ENCODE measurements at places on chromosomes 11 and 22. TPM values are rescaled to one million over a fixed set of nuclear protein-coding genes. Genes with fewer than 3 reads are reported as not detected.
A peak's percentile ranks its signal among the peaks of the same experiment; 100 is the strongest.

The LMNTD2 gene
- polyA plus RNA-seq: 0.96 TPM

- no peak for DNase-seq
Measured at GRCh38 chr11:47413908-47414684, 5.7 kb downstream of the SLC39A13 start.

DNA sequence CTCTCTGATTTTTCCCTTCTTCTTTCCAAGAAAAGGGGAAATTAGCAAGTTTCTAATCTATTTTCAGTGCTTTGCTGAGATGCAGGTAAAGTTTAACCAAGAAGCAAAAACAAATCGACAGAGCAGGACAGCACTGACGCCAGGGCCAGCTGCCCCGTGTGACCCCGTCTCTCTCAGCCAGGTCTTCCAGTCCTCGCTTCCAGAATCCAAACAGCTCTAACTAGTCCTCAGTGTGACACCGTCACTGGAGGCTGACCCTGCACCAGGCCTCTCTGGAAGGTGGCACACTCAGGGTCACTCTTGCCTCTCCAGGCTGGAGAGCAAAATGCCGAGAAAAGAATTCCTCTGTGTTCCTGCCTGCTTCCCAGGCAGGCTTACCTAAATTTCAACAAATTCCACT is 44.8 kb downstream of the SHANK2 start:
- no peak for DNase-seq

DNA sequence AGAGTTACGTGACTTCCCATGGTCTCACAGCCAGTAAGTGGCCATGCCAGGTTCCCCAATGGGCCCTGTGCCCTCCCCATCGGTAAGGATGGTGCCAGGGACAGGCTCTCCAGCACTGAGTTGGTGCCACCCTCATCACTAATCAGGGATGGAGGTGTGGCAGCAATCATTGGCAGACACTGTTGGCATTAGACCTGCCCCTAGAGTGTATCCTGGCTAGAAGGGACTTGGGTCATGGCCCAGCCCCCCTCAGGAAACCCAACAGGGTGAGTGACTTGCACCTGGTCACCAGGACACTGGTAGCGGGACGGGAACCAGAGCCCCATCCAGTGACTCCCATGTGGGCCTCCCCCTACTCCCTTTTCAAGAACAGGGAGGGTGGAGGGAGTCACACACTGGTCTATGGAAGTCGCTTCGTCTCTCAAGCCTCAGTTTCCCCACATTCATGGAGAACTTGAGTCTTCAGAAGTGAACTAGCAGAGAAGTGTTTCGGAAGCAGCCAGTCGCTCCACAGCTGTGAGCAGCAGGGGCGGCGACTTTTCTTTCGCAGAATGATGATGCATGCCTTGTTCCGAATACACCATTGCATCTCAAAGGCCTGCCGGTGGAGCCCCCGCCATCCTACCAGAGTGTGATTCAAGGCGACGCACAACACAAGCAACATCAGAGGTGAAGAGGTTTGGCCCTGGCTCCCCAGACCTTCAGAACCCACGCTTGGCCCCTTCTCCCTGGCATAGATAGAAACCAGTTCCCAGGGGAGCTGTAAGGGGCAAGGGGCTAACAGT is 12.9 kb downstream of the MS4A10 start:
- no peak for DNase-seq

- DNase-seq: peak; percentile 54
Measured at GRCh38 chr11:67418476-67419281, 3.2 kb downstream of the CARNS1 start.

GRCh38 chr22:48428631-48429371 is 1398.9 kb downstream of the BRD1 start:
- DNase-seq: no peak

The CHRM1 gene
- polyA plus RNA-seq: not detected

DNA sequence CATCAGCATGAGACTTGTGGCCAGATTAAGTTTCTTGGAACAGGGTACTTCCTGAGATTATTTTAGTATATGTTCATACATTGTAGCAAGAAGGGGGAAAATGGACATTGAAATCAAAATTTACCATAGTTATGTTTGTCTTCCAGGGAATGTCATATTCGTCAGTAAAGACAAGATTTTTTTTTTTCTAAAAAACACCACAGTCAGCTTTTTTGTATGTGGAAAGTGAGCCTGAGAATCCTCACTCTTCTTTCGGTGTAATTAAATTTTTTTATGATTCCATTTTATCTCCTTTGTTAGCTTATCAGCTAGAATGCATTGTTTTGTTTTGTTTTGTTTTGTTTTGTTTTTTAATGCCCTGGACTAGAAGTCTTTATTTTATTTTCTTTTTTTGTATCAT is 31.5 kb upstream of the LIPT2 start:
- DNase-seq: no peak

DNA sequence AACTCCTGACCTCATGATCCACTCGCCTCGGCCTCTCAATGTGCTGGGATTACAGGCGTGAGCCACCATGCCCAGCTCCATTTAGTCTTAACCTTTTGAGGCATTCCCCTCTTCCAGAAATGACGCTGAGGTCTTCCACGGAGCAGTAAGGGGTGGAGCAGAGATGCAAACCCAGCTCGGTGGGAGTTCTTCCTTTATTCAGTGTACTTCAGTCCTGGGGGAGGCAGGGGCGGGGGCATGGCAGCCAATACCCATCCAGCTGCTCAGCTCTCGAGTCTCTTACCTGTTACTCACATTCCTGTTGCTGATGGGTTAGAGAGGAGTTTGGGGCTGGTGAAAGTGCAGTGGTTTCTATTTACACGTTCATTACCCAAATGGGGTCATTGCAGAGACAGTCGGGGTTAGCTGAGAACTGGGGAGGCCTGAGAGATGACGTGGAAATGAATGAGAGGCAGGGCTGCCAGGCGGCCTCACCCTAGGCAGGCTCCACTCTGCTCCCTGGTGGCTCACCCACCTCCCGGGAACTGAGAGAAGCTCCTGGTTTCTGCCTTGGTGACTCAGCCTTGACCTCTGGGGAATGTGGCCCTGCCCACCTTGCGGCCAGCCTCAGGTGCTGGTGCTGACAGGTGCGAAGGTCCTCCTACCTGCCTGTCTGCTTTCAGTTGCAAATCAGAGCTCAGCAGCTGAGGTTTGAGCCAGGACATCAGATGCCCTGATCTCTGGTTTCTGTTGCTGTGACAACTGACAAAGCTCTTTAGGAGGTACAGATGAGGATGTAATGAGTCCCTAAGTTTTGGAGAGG is 13.4 kb upstream of the ST14 start:
- DNase-seq: no peak

The DEUP1 gene
- not detected for polyA plus RNA-seq

The MUC2 gene
- not detected for polyA plus RNA-seq

The RBM7 gene
- polyA plus RNA-seq: 34.0 TPM

DNA sequence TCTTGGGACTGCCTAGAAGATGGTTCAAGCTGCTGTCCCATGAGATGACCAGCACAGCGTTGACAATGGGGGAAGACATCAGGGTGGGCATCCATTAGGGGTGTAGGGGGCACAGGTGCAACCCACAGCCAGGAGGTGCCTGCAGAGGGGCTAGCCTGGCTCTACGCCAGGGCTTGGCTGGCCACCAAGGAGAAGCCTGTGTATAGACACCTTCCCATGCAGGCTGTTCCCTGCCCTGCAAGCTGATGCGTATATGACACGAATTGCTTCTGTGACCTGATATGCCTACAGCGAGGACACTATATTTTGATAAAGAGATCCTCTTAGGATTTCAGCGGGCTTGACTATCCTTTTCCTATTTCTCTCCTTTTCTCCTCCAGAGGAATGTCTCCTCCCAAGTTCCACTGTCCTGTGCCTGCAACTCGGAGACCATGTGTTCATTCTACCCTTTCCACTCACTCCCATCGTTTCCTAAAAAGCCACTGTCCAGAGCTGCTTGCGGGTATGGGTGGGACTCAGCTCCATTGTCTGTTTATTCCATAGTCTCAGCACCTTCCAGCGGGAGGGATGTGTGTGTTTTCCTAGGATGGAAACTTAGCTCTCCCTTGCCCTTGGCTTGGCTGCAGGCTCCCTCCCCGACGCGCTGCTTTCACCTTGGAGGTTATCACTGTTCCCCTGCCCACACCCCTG is 56.1 kb downstream of the ST14 start:
- DNase-seq: no peak

DNA sequence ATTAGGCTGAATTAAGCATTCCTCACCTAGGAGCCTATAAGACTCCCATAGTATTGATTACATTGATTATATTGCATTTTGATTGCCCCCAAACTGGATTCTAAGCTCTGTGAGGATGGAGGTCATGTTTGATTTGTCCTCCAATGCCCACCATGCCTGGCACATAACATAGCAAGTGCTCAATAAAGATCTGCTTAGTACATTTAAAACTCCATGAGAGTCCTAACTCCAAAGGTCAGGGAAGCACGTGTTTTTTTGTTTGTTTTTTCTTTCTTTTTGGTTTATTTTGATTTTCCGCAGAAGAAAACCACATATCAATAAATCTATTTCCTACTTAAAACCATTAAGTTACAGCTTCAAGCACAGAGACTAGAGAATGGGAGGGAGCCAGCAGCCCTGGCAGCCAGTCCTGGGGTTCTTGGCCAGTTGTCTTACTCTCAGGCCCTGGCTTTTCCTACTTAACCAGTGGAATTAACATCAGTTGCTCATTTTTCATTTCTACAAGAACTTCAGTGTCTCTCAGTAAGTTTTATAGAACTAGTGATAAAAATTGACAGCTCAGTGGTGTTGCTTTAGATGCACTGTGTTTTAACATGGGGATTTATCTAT is 429.9 kb upstream of the CCDC90B start:
- DNase-seq: no peak

- DNase-seq: no peak
Measured at GRCh38 chr11:43567396-43567975, 113.1 kb upstream of the HSD17B12 start.

- DNase-seq: no peak
Measured at GRCh38 chr11:95541715-95542114, 247.9 kb downstream of the FAM76B start.

GRCh38 chr22:41198027-41198580 is 7.0 kb upstream of the L3MBTL2 start:
- DNase-seq: peak; percentile 38

GRCh38 chr11:11498195-11498594 is 123.6 kb downstream of the GALNT18 start:
- no peak for DNase-seq

DNA sequence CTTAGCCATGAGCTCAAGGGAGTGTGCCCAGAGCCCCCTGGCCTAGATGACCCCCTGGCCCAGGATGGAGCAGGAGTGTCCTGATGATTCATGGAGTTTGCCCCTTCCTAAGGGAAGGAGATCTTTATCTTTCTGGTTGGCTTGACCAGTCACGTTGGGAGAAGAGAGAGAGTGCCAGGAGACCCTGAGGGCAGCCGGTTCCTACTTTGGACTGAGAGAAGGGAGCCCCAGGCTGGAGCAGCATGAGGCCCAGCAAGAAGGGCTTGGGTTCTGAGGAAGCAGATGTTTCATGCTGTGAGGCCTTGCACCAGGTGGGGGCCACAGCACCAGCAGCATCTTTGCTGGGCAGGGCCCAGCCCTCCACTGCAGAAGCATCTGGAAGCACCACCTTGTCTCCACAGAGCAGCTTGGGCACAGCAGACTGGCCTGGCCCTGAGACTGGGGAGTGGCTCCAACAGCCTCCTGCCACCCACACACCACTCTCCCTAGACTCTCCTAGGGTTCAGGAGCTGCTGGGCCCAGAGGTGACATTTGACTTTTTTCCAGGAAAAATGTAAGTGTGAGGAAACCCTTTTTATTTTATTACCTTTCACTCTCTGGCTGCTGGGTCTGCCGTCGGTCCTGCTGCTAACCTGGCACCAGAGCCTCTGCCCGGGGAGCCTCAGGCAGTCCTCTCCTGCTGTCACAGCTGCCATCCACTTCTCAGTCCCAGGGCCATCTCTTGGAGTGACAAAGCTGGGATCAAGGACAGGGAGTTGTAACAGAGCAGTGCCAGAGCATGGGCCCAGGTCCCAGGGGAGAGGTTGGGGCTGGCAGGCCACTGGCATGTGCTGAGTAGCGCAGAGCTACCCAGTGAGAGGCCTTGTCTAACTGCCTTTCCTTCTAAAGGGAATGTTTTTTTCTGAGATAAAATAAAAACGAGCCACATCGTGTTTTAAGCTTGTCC is 14.3 kb downstream of the ADORA2A start:
- DNase-seq: no peak

The NFAM1 gene
- polyA plus RNA-seq: not detected

DNA sequence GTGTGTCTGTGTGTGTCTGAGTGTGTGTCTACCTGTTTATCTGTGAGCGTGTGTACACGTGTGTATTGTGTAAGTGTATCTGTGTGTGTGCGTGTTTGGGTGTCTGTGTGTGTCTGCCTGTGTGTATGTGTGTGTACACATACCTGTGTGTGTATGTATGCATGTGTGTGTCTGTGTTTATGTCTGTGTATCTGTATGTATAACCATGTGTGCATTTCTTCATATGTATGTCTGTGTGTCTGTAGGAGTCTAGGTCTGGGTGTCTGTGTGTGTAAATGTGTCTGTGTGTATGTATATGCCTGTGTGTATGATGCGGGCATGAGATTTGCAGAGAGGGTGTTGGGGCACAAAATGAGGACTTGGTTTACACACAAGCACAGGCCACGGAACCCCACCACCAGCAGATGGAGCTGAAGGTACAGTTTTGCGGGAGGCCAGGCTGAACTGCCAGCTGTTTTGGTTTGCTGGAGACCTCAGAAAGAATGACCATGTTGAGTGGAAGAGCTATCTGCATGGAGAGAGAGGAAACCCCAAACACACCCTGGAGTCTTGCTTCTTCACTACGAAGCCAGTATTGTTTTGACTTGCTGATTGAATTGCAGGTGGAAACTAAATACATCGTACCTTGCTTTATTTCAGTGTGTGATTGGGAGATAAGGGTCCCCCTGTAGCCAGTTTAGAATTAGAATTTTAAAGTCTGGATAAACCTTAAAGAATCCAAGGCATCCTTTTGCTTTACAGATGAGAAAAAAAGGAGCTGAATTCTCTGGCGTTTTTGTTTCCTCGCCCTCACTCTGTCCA is 497.2 kb downstream of the NTM start:
- no peak for DNase-seq

The LRRN4CL gene
- polyA plus RNA-seq: not detected
